GM04503 (cell line): ENCODE measurements at places on chromosomes 12 and 14.
A peak's percentile ranks its signal among the peaks of the same experiment; 100 is the strongest.

- peak; percentile 10 for DNase-seq
Observed at GRCh38 chr14:59507063-59507751, 22.9 kb downstream of the JKAMP start.

- no peak for DNase-seq
Observed at GRCh38 chr14:39107591-39107996, 4.6 kb upstream of the SEC23A start.

GRCh38 chr14:33554988-33555387 is 395.9 kb downstream of the EGLN3 start:
- DNase-seq, result no peak

- DNase-seq, result no peak
Observed at GRCh38 chr12:71684081-71684480, 1.8 kb upstream of the TMEM19 start.

DNA sequence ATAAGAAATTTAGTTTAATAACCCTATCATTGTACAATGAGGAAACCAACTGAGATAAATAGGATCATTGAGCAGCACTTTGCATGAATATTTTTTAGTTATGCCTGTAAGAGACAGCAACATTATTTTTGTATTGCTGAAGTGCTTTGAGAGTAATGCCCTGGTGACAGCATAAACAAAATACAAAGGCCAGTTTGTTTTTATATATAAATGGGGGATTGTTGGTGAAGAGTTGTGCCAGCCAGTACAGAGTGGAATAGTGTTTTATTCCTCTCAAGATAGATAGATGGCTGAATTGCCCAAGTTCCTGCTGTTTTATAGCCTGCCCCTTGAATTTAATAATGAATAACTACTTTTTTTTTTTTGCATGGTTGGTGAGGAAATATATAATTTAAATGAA is 101.8 kb downstream of the CNTN1 start:
- DNase-seq, result no peak

DNA sequence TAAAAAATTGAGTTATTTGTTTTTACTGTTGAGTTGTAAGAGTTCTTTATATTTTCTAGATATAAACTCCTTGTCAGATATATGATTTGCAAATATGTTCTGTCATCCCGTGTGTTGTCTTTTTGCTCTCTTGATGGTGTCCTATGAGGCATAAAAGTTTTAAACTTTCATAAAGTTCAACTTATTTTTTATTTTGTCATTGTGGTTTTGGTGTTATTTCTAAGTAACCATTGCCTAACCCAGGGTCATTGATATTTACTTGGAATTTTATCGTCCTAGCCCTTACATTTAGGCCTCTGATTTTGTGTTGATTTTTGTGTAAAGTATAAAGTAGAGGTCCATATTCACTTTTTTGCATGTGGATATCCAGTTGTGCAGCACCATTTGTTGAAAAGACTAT is 63.1 kb downstream of the SRGAP1 start:
- DNase-seq, result no peak

DNA sequence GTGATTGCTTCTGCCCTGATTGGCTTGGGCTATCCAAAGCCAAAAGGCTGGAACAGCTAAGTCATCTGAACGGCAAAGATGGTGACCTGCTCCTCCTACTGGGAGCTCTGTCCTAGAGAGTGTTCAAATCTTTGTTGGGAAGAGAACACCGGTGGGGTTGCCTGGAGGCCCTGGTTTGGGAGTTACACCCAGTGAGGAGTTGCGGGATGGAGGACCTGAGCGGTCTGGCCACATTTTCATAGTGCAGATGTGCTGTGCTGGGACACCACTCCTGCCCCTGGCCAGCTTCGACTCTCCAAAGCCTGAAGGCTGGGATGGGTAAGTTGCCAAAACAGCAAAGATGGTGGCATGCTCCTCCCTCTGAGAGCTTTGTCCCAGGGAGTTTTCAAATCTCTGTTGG is 795.4 kb downstream of the TRHDE start:
- DNase-seq, result no peak

- no peak for DNase-seq
Observed at GRCh38 chr14:97945631-97946030, 1148.4 kb downstream of the VRK1 start.

DNA sequence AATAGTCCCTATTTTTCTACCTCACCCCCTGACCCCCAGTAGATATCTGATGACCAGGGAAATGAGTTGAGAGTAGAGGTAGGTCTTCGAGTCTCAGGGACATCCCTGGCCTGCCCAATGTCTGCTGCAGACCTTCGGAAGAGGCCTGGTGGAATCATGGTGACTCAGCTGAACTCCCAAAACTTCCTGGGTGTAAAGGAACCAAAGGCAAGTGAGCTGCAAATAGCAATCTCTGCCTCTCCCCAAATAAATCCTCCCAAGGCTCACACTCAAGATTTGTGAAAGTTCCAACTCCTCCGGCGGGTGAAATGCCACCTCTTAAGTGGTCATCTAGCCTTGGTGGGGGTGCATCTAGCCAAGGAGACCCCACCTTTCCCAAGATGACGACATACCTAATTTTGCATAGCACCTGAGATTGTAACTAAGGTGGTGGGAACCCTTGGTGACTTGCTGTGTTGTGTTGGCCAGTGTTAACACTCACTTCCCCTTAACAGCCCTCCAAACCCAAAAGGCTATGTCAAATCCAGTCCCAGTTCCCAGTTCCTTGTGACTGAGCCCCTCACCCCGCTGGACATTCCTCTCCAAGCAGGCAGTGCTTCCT is 6.3 kb downstream of the ZFP36L1 start:
- DNase-seq, result no peak

DNA sequence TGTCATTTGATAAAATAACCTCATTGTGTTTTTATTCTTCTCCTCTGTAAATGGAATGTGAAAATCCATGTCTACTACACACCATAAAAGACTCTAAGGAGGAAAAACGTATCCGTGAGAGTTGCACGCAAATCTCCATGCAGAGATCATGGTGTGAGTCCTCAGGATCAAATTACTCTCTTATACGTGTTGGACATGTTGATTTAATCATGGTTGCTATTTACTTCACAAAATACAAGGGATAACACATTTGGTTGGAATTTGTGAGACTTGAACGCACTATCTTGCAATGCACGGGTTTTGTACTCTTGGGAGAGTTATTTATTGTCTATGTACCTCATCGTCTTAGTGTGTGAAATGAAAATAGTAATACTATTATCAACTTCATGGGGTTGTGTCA is 128.0 kb upstream of the RASSF8 start:
- DNase-seq, result peak; percentile 96

DNA sequence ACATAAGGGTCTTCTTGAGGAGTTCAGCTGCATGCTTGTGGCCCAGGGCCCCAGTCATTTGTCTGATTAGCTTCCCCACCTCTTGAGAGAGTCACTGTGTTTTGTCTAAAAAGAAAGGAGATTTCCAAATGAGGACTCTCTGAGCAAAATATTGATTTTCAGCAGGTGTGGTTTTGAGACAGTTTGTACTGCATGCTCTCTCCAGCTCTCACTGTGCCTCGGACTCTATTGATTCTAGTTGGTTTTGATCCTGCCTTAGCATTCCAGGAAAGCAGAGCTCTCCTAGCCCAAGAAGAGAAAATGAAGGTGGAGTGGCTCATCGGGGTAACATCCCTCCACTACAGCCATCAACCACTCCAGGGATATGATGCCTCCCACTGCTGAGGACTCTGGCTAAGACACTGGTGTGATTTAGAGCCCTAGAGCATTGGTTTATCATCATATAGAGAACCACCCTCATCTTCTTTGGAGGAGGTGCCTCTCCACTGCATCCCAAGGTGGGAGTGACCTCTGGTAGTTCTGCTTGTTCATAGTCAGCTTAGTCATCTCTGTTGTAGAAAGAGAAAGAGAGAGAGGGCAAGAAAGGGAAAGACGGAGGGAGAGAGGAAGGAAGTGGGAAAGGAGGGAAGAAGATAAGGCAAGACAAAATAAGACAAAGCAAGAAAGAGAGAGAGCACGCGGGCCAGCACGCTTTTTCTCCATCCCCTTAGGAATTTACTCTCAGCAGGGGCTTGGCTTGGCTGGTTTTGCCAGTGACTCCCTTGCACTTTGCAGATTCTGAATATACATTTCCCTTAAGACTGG is 365.6 kb downstream of the DPF3 start:
- no peak for DNase-seq

DNA sequence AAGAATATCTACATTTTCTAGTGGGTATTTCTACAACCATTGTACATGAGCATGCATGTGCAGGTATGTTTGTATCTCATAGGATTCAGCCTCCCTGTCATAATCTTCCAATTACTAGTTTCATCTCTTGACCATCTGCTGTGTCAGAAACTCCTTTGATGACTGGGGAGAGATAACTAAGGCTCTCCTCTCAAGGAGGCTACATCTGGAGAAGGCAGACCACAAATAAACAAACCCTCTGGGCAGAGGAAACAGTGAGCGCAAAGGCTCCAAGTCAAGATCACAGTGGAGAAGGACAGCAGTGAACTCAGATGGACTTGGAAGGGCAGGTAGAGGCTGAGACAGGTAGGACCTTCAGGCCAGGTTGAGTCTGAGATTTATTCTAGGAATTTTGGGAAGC is 166.4 kb downstream of the PELI2 start:
- no peak for DNase-seq

DNA sequence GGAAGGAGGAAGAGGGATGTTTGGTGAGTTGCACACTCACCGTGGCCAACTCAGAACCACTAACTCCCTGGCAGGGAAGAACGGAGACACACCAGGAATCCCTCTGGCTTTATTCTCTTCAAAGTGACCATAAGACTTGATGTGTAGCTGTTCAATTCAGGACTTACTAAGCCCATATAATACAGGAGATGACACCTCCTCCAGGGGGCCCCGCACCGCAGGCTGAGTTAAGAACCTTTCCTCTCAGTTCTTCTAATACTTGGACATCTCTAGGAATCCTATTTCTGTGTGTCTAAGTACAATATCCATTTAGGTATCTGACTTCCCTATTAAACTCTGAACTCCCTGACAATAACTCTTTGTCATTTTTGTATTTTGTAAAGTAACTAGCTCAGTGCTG is 49.5 kb downstream of the DCAF4 start:
- no peak for DNase-seq

- DNase-seq, result no peak
Observed at GRCh38 chr12:4157122-4157521, 116.4 kb upstream of the CCND2 start.
